ENCODE measurements at places on chromosomes 11 and 22. TPM values are rescaled to one million over a fixed set of nuclear protein-coding genes. Genes with fewer than 3 reads are reported as not detected.

GRCh38 chr11:35085531-35086165 lies 53.3 kb upstream of the CD44 start:
- DNase-seq, result peak; percentile 61

DNA sequence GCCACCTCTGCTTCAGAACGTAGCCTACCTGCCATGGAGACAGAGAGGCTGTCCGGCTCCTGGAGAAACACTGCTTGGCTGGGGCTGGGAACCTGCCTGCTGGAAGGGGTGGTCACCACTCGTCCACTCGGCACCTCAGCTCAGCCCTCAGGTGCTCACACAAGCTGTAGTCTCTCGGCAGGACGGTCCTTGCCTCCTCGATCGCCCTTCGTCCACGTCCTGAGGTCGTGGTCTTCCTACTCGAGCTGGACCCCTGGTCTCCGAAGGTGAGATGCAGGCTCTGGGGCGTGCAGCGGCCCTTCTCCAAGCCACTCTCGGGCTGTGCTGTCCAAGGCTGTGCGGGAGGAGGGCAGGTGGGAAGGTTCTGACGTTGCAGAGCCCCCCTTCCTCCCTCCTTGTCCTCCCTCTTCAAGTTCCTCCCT lies at the start of gene TBX10:
Gene TBX10, minus strand, starts transcription at position 326 of the 422 bp plus-strand sequence. Its CDS starts 291 bp downstream, at position 35.
- DNase-seq, result no peak

DNA sequence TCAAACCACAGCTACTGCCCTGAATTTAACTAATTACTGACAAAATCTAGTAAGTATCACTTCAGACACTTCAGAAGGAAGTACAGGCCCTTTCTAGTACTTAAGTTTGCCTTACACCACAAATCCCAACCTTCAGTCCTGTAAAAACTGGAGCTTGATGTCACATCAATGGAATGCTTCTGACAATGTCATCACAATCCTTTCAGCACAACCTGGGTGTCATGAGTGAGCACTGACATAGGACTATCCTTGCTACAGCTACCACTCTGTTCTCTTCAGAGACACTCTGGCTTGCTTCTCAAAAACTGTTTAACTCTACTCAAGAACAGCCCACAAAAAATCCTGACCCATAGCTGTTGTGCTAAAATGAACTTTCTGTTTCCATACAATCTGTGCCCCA lies 108.2 kb downstream of the RRM1 start:
- DNase-seq, result no peak

OR8D4 gene
- not detected for total RNA-seq

GRCh38 chr11:77208535-77208934 lies 80.5 kb downstream of the MYO7A start:
- DNase-seq, result no peak
